ENCODE measurements at places on chromosomes 5 and 9.
A peak's percentile ranks its signal among the peaks of the same experiment; 100 is the strongest.

GRCh38 chr5:169629847-169630548, 7.1 kb upstream of the DOCK2 start:
- DNase-seq, result peak; percentile 36

DNA sequence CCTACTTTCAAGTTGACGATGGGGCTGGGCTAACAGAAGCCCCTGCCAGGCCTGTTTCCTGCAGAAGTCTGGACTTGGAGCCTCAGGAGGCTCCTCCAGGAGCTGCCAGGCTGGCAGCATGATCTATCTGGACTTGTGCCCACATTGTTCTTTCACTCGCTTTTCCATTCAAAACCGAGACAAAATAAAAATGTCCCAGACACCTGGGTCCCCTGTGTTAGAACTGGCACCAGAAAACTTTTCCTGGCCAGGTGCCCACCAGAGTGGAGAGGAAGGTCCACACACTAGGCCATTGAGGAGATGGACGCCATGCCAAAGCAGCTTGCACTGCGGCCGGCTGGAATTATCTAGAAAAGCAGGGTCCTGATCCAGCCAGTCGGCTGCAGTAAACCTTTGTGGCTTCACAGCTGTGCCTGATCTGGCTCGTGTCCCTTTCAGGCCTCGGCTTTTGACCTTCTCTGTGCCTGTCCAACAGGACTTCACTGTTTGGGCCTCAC, 78.2 kb downstream of the GCNT1 start:
- no peak for DNase-seq

DNA sequence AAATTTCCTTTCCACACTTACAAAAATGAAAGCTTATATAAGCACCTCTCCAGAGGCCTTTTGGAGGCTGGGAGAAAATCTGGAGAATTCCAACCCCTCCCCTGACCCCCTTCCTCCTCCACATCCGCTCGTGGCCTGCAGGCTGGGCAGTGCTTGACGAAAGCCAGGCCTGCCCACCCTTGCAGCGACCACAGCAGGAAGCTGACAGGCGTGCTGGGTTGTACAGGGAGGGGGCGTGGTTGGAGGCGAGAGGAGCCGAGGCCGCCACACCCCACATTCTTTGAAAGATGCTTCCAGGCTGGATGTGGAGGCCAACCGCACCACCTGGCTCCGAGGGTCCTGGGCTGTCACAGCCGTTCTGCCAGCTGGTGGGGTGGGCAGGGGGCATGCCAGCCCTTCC, 47.8 kb upstream of the IER5L start:
- DNase-seq, result peak; percentile 46

GRCh38 chr9:99878651-99879050, 27.8 kb upstream of the STX17 start:
- no peak for DNase-seq

DNA sequence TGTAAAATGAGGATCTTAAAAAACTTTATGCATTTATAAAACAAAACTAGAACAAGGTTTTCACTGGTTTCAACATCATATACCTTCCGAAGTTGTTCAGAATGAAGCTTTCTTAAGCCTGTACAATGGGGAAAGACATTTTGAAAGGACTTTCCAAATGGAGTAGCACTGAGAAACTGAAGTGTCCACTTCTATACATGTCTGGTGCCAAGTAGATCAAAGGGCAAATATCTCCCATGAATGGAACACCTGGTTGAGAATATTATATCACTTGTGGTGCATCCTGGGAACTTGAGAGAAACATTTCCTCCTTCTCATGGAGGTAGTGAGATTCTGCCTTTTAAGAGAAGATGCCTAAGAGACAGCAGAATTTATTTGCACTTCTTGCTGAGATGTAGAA, 182.1 kb upstream of the ACTBL2 start:
- no peak for DNase-seq

GRCh38 chr5:180346358-180346757, 6.8 kb downstream of the GFPT2 start:
- no peak for DNase-seq

GRCh38 chr5:133658327-133658726, 46.0 kb upstream of the FSTL4 start:
- peak; percentile 10 for DNase-seq

DNA sequence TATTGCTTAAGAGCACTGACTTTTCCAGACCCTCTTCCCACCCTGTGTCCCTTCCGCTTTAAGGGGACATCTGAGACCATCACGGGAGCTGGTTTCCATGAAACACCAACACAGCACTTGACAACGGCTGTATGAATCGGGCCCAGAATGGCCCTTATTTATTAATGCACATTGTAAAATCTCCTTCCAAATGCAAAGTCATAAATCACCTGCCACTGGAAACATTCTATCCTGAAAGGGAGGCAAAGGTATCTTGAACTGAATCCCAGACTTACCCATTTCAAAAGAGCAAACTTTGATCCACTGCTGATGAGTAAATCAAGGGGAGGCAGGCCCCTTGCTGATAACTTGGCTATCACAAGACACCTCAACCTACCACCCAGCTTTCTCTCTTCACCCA, 37.4 kb downstream of the SHB start:
- DNase-seq, result no peak

DNA sequence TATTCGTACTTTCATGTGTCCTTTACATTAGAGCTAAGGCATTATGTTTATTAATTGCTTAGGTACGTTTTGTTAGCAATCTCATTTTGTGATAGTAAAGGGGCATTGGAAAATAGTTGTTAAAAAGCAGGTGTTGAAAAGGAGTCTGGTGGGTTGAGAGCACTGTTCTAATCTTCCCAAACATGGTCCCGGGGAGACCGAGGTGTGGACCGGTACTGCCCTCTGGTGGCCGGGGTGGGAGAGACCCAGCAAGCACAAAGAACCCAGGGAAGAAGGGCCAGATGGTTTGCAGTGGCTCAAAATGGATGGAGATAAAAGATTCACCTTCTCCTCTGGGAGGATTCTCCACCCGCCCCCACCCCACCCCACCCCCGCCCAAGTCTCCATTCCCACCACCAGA, 26.1 kb downstream of the IDNK start:
- peak; percentile 69 for DNase-seq

GRCh38 chr5:76269259-76269931, 133.7 kb upstream of the IQGAP2 start:
- peak; percentile 83 for DNase-seq

- DNase-seq, result no peak
Observed at GRCh38 chr5:38651806-38652205, 95.4 kb upstream of the LIFR start.

GRCh38 chr5:84384604-84385575, at the start of gene EDIL3:
TSS of gene EDIL3 (minus strand) at chr5:84384880. CDS start at chr5:84384374, 506 bp downstream.
- DNase-seq, result no peak

GRCh38 chr9:1515557-1515956, 465.4 kb downstream of the DMRT2 start:
- no peak for DNase-seq

DNA sequence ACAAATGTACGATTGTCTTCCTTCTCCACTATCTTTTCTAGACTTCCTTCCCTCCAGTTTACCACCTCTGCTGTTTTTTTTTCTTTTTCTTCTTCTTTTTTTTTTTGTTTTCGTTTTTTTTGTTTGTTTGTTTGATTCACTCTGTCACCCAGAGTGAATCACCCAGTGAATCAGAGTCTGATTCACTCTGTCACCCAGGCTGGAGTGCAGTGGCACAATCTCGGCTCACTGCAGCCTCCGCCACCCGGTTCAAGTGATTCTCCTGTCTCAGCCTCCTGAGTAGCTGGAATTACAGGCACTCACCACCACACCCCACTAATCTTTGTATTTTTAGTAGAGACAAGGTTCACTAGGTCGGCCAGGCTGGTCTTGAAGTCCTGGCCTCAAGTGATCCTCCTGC, 375.7 kb downstream of the NTRK2 start:
- DNase-seq, result no peak

DNA sequence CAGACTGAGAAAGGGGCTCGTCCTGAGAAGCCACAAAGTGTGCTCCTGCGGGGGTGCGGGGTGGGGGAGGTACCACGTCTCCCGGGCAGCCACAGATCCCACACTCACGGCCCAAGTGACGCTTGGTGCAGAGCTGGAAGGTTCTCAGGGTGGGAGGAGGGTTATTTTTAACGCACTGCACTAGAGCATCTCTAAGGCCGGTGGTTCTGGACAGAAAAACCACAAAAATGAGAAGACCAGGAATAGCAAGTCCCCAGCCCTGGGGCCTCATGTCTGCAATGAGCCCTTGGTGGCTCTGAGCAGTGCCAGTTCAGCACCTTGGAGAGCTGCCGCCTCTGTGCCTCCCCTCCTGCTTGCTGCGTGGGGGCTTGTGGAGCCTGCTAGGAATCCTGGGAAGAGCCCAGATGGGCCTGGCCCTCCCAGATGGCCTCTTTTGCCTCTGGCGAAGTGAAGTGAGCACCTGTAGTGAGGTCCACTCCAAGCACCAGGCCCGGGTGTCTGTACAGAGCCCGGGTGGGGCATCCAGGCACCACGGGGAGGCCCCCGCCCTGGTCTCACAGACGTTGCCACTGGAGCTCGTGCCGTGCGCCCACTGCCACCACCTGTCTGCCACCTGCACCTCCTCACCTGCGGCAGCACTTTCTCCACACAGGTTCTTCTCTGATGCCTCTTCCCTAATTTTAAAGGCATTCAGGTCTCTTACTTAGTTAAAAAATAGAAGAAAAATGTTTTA, 48.9 kb upstream of the CACNA1B start:
- no peak for DNase-seq

GRCh38 chr9:36486933-36487481, 85.7 kb upstream of the MELK start:
- peak; percentile 60 for DNase-seq

Data from suppressor macrophage treated with lipopolysaccharide for 4 hours (primary cell).